Omental fat pad (tissue), 4 donors: ENCODE measurements at places on chromosomes 11 and 22. TPM values are rescaled to one million over a fixed set of nuclear protein-coding genes. Genes with fewer than 3 reads are reported as not detected.

DNA sequence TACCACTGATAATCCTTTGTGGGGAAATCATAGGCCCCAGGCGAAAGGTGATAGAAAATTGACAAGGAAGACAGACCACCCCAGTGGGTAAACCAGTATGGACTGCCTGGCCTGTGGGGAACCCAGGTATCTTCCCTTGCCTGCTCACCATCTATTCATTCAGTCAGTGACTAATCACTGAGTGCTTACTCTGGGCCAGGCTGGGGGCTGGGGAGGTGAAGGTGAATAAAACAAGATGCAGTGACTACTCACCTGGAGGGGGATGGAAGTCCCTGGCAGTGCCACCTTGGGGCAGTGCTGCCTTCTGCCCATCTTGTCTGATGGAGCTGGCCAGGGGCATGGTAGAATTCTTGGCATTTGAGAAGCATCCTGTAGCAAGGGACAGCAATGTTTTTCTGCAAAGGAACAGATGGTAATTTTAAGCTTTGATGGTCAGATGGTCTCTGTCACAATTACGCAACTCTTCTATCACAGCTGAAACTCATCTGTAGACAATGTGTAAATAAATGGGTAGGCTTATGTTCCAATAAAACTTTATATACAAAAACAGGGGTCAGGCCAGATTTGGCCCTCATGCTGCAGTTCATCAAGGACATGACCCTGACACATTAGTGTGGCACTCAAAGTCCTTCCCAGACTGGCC is 4.6 kb downstream of the ISX start:
- no peak for DNase-seq

GRCh38 chr11:63099555-63099954 is 44.5 kb downstream of the SLC22A24 start:
- DNase-seq = no peak

- DNase-seq = no peak
These were observed 297.1 kb downstream of the NELL1 start for GRCh38 chr11:20966489-20966888.

PATE4 gene
- total RNA-seq = not detected

RAB3IL1 gene
- total RNA-seq = 18.5 TPM

DNA sequence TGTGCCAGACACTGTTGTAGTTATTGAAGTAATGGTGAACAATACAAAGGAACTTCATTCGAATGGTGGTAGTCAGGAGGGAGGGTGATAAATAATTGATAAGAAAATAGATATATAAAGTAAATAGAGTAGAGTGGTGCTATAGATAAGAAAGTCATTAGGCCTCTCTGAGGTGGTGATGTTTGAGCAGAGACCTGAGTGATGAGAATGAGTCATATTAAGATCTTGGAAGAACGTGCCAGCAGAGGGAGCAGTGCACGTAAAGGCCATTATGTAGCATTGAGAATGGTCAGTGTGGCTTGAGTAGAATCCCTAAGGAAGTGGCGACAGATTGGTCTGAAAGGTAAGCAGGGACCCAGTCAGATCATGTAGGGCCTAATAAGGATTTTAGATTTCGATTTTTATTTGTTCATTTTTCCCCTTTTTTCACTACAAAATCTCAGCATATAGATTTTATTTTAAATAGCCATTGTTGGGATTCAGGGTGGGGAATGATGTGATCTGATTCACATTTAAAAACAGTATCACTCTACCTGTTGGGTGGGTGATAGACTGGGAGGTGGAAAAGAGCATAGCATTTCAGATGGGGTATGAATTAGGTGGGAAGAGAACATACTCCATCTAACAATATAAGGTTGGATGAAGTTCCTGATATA is 44.7 kb downstream of the CCDC90B start:
- DNase-seq = peak; percentile 35

DNA sequence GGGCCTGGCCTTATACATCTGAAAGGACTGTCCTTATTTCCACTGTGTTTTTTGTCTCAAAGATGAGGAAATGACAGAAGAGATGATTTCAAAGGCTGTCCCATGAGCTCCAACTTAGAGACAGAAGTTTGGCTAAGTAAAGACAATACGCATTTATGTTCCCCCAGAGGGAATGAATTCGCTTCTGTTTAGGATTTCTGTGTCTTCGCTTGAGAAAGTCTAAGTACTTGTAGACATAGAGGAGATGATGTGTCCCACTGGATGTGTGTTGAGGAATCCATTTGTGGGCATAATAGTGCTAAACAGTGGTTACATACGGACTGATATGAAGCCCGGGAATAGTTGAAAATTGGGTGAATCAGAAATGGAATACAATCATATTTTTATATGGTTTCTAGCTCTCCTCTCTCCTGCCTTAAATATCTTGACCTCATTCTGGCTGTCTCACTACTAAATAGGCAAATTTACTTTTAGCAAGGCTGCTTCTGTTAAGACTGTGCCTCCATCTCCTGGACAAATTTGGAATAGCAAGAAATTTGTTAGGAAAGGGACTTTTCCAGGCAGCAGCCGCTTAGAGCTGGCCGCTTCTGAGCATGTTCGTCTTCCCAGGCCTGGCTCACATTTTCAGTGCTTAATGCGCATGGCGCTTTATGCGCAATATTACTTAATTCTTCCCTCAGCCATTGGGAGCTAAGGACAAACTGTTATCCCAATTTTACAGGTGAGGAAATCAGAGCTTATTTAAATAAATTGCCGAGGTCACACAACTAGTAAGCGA is 1.9 kb upstream of the PEX26 start:
- DNase-seq = no peak

CYP2D6 gene
- 0.60 TPM for total RNA-seq

TNNT3 gene
- total RNA-seq = 21.3 TPM

GRCh38 chr11:65851811-65852507 is 6.0 kb downstream of the CFL1 start:
- no peak for DNase-seq

DNA sequence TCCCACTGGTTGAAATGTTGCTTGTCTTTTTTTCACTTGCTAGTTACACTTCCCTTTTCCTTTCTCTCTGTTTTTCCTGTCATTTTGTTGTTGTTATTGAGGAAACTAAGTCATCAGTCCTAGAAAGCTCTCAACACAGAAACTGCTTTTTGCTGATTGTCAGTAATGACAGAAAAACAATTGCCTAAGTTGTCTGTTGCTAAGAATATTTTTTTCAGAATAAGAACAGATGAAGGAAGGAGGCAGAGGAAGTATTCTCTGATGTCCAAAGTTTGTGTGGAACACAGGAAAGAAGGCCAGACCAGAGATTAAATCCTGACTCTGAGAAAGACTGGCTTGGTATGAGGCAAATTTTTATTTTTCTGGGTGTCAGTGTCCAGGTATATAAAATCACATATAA is 163.3 kb downstream of the CASP12 start:
- DNase-seq = no peak

GRCh38 chr11:11681536-11681935 is 59.7 kb upstream of the GALNT18 start:
- no peak for DNase-seq

DNA sequence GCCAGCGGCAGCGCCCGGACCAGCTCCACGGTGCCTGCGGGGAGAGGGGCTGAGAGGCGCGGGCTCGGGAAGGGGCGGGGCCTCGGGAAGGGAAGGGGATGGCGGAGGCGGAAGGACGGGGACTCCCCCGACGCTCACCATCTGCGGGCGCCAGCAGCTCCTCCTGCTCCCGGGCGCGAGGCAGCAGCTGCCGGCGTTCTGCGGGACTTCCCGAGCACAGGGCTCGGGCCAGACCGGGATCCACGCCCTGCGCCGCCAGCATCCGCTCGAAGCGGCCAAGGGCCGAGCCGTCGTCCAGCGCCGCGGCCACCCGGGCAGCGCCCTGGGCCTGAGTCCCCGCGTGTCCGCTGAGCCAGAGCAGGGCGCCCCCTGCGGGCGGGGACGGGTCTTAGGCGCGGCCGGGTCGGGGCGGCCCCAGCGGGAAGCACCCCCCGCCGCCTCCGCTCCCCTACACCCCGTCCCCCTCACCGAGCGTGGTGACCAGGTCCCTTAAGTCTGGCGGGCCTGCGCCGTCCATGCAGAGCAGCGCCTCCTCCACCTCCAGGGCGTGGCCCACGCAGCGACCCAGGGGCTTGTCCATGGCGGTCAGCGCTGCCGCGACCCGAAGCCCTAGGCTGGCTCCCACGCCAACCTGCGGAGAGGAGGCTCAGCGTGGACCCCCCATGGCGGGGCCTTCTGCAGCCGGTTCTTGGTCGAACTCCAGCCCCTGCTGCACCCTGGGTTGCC is 873 bp upstream of the SCO2 start:
- DNase-seq = no peak

OR5F1 gene
- total RNA-seq = not detected

DNA sequence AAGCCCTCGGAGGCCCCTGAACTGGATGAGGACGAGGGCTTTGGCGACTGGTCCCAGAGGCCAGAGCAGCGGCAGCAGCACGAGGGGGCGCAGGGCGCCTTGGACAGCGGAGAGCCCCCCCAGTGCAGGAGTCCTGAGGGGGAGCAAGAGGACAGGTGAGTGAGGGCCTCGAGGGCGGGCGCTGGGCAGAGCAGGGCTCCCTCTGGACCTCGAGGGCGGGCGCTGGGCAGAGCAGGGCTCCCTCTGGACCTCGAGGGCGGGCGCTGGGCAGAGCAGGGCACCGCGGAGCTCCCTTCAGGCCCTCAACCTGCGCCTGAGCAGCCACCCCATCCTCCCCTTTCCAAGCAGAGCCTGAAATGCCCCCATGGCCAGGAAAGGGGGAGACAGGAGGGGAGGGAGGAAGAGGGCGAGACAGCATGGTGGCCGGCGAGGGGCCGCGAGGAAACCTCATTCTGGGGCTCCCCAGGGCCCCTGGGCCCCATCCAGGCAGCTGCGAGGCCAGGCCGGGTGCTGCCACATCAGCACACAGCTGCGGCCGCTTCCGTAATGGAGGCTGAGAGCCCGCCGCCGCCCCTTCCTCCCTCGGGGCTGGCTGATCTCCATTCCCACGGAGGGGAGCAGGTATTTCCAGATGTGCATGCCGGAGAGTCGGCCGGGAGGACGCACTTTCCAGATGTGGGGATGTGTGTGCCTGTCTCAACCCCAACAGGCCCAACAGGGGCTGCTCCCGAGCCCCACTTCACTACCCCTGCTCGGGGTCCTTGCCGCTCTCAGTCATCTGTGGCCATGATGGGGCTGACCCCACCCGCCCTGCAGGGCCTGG is 10.0 kb downstream of the PRR33 start:
- DNase-seq = no peak

CNGA4 gene
- total RNA-seq = 0.28 TPM

- no peak for DNase-seq
These were observed 31.3 kb downstream of the TMEM123 start for GRCh38 chr11:102421261-102421660.

GRCh38 chr11:110196241-110196754 is 100.1 kb downstream of the RDX start:
- DNase-seq = no peak

SYT8 gene
- not detected for total RNA-seq

GRCh38 chr11:16987205-16987568 is 27.0 kb downstream of the PLEKHA7 start:
- DNase-seq = no peak

DNA sequence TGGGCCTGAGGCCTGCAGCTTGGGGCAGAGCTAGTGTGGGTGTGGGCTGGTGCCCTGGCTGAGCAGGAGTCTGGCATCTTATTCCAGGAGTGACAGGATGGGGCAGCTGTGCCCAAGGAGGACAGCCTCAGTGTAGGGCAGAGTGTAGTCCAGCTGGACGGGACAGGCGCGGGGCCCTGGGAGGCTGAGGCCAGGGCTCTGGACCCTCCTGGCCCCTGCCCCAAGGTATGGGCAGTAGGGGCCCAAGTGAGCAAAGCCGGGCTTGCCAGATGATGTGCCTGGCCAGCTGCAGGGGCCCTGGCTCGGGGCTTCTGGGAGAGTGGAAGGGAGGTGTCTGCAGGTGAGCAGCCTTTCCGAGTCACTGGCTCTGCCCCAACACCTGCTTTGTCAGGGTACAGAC is 1190.9 kb downstream of the BRD1 start:
- DNase-seq = no peak

ZNF214 gene
- not detected for total RNA-seq

DNA sequence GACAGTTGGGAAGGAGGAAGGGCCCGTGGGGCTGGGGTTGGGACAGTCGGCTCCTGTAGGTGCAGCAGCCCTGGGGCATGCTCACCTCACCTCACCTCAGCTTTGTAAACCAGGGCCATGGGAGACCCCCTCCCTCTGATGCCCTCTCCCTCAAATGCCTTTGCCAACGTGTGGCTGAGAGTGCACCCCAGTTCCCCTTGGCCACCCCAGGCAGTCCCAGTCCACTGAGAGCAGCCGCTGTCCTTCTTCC is 4.2 kb upstream of the NEAT1 start:
- DNase-seq = no peak

SCN4B gene
- 10.2 TPM for total RNA-seq

POU2AF2 gene
- total RNA-seq = not detected

OR51I1 gene
- not detected for total RNA-seq

PTS gene
- total RNA-seq = 25.8 TPM

CD3D gene
- total RNA-seq = 3.4 TPM

GRCh38 chr22:37404091-37404490 is 23.2 kb downstream of the ELFN2 start:
- no peak for DNase-seq
